ENCODE measurements at places on chromosomes 6 and 20. TPM values are rescaled to one million over a fixed set of nuclear protein-coding genes. Genes with fewer than 3 reads are reported as not detected.

SNX9 gene
- 35.3 TPM for polyA plus RNA-seq

GNMT gene
- polyA plus RNA-seq: 0.36 TPM

MATN4 gene
- 0.13 TPM for polyA plus RNA-seq

ZNF311 gene
- 0.27 TPM for polyA plus RNA-seq

LY6G6F gene
- not detected for polyA plus RNA-seq

MEI4 gene
- not detected for polyA plus RNA-seq

SNX21 gene
- 19.2 TPM for polyA plus RNA-seq

TEAD3 gene
- 28.0 TPM for polyA plus RNA-seq

STK38 gene
- 14.6 TPM for polyA plus RNA-seq

NKAPL gene
- 0.49 TPM for polyA plus RNA-seq

CTSZ gene
- 82.8 TPM for polyA plus RNA-seq

MBOAT1 gene
- polyA plus RNA-seq: 1.6 TPM

GGTLC1 gene
- polyA plus RNA-seq: not detected

DDX43 gene
- 0.07 TPM for polyA plus RNA-seq

Data from IMR-90 (cell line).